ENCODE measurements at places on chromosomes 1 and 21.

- DNase-seq: no peak
Measured at GRCh38 chr1:52238474-52238873, 96.6 kb downstream of the ZFYVE9 start.

DNA sequence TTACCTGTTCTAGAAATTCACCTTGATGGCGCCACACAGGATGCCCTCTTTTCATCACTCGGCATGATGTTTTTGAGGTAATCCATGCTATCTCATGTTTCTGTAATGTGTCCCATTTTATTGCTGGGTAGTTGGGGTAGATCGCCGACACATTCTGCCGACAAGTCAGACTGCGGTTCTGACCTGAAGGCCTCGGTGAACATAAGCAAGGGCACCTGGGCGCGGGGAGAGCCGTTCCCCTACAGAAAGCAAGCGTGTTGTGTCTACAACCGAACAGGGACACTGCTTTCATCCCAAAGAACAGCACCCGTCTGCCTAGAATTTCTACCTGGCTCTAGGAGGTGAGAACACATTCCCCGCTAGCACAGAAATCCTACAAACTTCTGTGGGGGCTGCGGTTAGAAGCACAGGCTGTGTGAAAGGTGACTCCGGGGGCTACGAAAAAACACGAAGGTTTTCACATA, 149.2 kb downstream of the PPIAL4G start:
- DNase-seq: no peak

GRCh38 chr1:117581391-117581943, 24.4 kb upstream of the TENT5C start:
- no peak for DNase-seq

- no peak for DNase-seq
Measured at GRCh38 chr1:202343652-202344349, 2.1 kb upstream of the UBE2T start.

- DNase-seq: no peak
Measured at GRCh38 chr1:17031436-17031835, 19.7 kb upstream of the ATP13A2 start.

- DNase-seq: no peak
Measured at GRCh38 chr1:216563087-216563486, 139.8 kb upstream of the USH2A start.

DNA sequence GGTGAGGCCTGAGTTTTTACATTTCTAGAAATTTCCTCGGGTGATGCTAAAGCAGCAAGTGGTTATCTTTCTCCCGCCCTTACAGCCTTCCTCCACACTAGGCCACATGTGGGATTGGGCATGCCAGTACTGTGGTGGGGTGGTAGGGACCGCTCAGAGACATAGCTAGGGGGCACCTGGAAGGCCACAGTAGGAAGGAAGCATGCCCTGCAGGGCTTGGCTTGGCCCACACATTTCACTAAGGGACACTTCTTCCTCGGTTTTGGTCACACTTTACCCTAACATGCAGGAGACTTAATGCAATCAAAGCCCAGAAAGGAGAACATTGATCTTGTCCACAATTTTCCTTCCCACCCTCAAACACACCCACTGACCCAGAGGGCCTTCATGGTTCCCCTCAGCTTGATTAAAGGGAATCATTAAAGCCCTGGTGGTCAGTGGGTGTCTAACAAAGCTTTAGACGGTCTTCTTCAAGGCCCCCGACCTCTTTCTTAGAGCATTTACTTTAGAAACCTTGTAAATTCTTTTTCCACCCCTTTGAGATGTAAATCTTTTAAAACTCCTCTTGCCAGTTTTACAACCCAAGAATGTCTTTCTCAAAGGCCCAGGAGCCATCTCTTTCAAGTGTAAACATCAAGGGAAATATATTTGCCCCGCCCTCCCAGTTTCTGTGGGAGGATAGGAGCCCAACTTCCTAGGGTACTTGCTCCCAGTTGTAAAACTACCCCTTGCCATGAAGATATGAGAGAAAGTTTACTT, 246.4 kb upstream of the PTBP2 start:
- DNase-seq: no peak

DNA sequence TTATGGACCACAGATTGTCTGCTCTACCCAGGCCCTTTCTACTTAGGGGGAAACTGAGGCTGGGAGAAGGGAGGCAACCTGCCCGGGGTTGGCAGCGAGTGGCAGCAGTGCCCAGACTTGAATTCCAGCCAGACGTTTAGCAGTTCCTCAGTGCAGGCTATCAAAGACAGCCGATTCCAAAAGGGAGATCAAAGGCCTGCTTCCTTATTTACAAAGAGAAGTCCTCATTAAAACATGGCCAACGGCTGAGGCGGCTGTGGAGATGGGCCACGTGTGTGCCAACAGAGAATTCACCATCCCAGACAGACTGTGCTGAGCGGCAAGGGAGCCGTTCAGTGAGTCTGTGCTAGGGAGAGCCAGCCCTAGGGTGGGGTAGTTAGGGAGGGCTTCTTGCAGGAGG, 27.7 kb downstream of the C1QB start:
- DNase-seq: no peak

DNA sequence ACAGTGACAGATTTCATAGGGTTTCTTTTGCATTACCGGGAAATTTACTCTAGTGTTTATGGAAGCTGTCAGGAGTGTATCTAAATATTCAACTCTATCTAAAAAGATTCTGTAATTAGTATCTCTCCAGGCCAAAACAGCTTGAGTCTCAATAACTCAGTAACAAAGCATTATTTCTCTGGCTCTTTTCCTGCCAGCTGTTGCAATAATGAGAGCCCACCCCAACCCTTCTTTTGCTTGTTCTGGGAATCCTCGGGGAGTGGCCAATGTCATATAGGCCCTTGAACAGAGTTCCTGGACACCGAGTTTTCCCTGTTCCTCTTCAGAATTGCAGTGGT, 120.1 kb upstream of the SGIP1 start:
- DNase-seq: no peak

DNA sequence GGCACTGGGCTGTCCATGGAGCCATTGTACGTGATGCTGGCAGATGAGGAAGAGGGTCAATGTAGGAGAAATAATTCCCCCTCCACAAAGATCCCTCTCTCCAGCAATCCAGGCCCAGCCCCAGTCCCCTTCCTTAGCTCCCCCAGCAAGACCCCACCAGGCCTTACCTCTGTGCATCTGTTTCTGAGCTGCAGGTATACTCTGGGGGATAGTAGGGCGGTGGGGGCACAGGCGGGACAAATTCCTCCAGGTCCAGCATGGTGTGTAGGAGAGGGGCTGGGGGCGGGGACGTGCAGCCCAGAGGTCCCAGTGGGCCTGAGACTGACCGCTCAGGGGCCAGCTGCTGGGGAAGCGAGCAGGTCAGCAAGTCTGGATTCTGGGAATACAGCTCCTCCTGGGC, 3.7 kb downstream of the ENTREP3 start:
- DNase-seq: no peak

DNA sequence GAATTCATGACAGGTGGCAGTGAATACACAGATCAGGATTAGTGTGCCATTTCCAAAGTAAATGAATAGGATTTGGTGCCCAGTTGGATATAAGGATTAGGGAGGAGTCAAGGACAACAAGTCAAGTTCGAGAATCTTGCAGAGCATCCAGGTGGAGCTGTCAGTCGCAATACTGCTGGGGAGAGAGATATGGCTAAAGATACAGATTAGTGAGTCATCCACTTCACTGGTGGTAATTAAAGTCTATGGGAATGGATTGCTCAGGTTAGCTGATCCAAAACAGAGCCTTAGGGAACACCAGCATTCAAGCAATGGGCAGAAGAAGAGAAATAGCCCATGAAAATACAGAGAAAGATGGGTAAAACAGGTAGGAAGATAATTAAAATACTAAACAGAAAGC, 26.8 kb downstream of the BCAS2 start:
- no peak for DNase-seq

DNA sequence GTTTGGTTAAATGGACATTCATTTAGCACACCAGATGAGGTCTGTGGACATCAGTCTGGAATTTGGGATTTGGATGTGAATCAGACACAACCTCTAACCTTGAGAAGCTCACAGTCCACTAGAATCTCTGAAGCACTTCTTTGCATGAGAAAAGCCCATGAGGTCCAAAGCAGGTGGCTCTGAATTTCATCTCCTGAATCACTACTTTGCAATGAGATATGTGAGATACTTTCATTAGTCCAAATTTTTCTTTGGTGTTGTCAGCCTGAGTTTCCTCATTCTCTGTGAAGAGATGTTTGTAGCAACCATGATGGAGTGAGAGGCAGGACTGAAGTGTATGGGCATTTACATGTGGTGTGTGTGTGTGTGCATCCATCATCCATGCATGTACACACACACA, 16.5 kb upstream of the LCE2D start:
- DNase-seq: no peak

DNA sequence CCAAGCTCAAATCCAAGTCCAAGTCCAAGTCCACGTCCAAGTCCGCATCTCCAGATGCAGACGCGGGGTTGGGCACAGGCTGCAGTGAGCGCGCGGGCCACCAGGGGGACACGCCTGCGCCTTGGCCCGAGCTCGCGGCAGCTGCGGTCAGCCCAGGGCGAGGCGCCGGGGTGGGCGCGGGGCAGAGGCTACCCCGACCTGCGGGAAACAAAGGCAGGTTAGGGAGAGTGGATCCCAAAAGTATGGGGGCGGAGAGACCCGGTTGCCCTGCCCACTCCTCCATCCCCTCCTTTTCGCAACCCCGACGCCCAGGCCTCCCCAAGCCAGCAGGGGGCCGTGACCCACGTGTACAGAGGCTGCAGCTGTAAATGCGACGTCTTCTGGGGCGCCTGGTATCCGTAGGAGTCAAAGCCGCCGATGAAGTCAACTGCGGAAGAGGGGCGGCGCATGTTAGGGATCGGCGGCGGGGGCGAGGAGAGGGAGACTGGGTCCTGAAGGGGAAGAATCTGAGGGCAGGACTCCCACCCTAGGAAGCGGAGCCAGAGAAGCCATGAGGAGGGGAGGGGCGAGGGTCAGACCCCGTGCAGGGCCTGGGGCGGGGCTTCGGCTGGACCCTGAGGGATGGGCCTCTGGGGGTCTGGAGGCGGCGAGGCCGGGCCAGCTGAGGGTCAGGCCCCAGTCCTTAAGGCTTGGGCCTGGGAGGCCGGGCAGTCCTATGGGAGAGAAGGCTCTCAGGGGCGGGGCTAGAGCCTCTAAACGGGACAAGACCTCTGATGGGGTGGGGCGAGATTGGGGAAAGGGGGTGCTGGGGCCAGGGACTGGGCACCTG, 58.0 kb downstream of the NKAIN1 start:
- no peak for DNase-seq

Data from T-cell (primary cell).